Breast epithelium (tissue), 4 donors: ENCODE measurements at places on chromosomes 12 and 14. TPM values are rescaled to one million over a fixed set of nuclear protein-coding genes. Genes with fewer than 3 reads are reported as not detected.

The DPF3 gene
- 0.32 TPM for total RNA-seq

The SIX4 gene
- 5.2 TPM for total RNA-seq

The ALDH2 gene
- 433 TPM for total RNA-seq

The SSPN gene
- 17.7 TPM for total RNA-seq

The CPM gene
- total RNA-seq = 1,281 TPM

The LRTM2 gene
- total RNA-seq = not detected

The TAS2R7 gene
- not detected for total RNA-seq

The MYO1H gene
- total RNA-seq = under 0.01 TPM

The ISCU gene
- total RNA-seq = 227 TPM

The GSC gene
- total RNA-seq = 8.3 TPM

The KRT73 gene
- not detected for total RNA-seq

The GALC gene
- total RNA-seq = 39.8 TPM
